ENCODE measurements at places on chromosomes 5 and 9.

DNA sequence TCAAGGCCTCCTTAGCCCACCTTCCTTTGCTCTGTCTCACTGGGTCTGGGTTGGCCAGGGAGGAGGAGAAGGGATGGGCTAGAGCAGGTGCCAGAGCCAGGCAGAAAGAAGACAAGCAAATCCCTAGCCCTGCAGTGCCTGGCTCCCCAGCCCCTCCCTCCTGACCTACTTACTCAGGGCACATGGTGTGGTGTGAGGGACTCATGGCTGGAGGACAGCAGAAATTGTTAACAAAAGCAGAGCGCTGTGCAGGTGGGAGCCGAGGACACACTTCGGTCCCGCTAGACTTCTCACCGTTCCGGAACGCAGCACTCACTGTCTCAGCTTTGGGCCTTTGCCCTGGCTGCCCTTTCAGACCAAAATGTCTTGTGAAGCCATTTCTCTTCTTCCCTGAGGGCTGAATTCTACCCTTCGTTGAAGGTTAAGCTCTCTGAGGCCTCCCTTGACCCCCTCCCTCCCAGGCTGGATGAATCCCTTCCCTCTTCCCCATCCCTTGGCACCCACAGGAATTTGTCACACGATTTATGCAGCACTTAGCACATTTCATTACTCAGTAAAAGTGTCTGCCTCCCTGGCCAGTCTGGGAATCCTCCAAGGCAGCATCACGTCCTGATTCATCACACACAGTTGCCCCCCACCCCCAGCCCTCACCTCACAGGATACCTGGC is 263.9 kb upstream of the TRPC7 start:
- DNase-seq, result no peak

DNA sequence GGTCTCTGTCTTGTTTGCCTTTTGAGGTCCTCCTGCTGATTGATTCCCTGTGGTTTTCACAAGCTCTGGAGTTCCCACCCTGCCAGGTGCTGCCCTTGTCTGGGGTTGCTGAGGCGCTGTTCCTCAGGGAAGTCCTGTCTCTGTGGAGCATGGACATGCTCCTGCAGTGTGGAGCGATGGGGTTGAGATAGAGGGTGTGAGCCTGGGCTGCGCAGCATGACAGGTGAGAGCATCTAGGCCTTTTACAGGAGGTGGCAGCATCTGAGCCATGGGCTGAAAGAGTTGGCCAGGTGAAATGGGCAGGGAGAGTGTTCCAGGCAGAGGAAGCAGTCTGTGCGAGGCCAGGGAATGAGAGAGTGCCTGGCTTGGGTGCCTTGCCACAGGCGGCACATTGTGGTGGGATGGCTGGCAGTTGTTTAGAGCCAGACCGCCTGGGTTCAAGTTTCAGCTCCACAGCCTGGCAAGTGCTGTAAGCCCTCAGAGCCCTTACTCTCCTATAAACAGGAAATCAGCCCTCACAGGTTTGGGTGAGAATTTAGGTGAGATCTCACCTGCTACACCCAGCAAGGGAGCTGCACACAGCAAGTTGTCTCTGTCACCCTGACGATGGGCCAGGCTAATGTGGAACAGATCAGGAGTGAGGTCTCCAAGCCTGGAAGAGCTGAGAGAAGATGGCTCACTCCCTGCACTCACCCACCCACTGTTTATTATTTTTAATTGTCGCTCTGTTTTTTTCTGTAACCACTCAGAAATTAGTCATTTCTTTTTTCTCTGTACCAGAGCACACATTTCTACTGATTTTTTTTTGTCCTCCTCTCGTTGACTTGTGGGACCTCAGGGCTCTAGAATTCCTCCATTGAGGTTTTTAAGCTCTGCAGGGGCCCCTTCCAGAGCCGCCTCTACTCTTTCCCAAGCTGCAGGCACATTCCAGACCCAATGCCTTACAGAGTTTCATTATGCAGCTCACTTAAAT is 19.6 kb downstream of the TCOF1 start:
- DNase-seq, result no peak

GRCh38 chr5:168844922-168845296 is 265.7 kb upstream of the PANK3 start:
- DNase-seq, result no peak

GRCh38 chr9:18626046-18626698 is 152.2 kb downstream of the ADAMTSL1 start:
- DNase-seq, result no peak

DNA sequence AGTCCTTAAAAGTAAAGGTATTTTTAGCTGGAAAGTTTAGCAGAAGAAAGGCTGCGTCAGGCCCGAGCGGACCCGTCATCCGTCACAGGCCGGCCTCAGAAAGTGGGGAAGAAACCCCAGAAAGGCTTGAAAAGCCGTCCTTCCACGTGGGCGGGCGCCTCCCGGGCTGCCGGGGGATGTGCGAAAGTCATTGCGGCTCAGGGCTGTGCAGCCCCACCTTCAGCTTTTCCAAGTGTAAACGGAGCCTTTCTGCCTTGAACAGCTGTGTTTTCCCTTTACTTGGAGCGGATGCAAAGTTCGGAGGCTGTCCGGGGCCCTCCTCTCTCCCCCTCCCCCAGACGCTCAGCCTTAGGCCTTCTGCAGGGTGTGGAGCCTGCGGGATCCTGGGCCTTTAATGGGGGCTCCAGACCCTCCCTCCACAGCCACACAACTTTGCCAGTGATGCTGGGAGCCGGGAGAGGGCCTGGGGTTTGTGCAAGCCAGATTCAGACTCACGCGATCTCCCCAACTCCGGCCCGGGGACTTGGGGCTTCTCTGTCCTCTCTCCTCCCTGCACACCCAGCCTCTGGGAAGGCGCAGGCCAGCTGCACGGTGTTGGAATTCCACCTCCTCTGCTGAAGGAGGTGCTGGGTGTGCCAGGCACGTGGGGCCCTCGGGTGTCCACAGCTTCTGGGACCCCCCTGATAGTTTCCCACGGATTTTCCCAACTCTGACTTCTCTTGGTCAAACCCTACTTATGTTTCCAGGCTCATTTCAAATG is 95.5 kb upstream of the RAPGEF1 start:
- no peak for DNase-seq

GRCh38 chr9:32339424-32339823 is 45.0 kb upstream of the ACO1 start:
- no peak for DNase-seq

DNA sequence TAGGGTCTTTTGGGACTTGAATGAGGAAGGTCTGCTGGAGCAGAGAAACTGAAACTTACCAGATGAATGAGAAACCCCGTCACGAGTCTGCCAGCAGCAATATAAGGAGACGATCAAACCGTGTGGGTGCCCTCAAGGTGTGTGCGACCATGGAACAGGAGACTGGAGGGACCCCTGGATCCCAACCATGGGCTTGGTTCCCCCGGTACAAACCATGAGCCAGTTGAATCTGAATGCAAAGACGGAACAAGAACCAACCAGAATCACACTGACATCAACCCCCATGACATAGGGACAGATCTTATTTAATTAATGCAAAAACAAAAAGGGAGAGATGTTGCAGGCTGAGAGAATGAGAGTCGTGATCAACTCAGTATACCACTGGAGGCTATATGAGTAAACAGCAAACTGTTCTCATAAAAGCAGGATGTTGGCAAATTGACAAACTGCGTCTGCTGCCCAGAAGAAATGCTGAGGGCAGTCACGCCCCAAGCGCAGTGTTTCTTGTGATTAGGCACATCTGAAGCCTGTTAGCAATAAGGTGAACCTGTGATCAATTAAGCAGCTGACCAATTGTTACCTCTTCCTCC is 475.5 kb upstream of the ACO1 start:
- DNase-seq, result no peak

- DNase-seq, result no peak
Observed at GRCh38 chr9:3971391-3972082, 328.3 kb downstream of the GLIS3 start.
